ENCODE measurements at places on chromosomes 5 and 9.

DNA sequence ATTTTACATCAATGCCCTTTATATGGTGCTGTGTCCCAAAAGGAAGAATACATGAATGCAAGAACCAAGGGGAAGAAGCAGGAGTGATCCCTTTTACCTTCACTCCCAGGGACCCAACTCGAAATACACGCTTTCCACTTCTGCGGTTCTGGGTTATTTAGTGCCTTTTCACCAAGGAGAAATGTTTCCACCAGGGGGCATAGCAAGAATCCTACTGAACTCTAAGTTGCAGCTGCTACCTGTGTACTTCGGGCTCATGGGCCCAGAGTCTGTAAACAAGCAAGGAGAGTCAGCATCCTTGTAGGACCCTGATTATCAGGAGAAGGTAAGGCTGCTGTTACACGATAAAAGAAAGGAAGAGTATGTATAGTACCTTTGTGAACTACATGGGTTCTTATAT is 45.7 kb downstream of the DPYSL3 start:
- DNase-seq, result no peak

DNA sequence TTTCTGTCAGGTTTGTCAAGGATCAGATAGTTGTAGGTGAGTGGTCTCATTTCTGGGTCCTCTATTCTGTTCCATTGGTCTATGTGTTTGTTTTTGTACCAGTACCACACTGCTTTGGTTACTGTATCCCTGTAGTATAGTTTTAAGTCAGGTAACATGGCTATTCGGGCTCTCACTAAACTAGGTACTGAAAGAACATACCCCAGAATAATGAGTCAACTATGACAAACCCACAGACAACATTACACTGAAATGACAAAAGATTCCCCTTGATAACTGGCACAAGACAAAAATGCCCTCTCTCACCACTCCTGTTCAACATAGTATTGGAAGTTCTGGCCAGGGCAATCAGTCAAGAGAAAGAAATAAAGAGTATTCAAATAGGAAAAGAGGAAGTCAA is 535.3 kb upstream of the CYLC2 start:
- DNase-seq, result no peak

DNA sequence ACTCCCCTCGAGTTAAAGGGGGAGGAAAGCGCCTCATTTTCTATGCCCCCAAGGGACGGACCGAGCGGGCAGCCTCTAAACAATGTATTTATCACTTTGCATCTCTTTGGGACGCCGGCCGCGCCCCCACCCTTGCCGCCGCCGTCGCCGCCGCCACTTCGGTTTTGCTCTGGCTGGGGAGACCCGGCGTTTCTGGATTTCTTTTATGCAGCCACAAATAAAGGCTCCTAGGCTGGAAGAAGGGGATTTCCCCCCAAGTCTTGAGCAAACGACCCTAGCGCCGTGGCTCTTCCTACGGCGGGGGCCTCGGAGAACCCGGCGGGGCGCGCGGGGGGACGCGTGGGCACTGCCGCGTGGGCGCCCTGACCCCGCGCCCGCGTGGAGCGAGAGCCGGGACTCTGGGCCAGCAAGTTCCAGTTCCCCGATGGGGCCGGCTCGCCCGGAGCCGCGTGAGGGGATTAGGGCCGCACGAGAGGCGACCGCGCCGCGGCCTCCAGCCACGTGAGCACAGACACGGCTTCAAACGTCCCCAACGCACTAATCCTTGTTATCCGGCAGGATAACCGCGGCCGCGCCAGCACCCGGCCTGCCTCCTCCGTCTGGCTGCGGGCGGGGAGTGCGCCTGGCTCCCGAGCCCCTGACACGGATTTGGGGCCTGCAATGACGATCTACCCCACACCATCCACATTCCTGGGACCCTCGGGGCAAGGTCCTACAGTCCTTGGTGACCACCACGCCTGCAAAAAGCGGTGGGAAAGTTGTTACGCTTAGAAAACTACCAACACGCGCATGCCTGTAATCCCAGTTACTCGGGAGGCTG is 7.9 kb upstream of the NEUROG1 start:
- no peak for DNase-seq

- no peak for DNase-seq
Measured at GRCh38 chr5:180120237-180121101, 48.9 kb upstream of the RNF130 start.

- DNase-seq, result no peak
Measured at GRCh38 chr5:157670662-157671591, at the start of gene C5orf52. Gene C5orf52 (plus strand): TSS chr5:157671533. CDS start chr5:157671615, 82 bp downstream.

GRCh38 chr9:127384901-127385300 is 12.1 kb upstream of the SLC2A8 start:
- no peak for DNase-seq

DNA sequence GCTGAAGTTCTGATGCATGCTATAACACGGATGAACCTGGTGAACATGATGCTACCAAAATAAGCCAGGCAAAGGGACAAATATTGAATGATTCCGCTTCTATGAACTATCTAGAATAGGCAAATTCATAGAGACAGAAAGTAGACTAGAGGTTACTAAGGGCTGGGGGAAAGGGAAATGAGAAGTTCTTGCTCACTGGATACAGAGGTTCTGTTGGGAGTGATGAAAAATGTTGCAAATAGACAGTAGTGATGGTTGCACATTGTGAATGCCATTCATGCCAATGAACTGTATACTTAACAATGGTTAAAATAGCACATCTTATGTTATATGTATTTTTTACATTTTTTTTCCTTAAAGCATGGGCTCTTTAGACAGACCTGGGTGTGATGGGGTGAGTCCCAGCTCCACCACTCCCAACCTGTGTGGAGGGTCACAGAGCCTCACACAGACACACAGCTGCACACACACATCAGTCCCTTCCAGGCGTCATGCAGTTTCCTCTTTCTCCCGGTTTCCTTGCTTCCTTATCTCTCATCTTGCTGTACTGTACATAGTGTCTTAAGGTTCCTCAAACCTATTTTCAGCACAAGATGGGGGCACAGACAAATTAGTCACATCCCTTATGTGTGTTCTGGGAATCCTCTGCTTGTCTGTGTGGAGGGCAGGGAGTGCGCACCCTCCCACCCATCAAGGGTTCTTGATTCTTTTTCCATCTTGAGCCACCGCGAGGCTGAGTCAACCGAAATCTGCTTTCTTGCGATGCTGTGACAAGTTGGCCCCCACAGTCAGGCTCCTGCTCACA is 192.9 kb downstream of the CRB2 start:
- no peak for DNase-seq

GRCh38 chr5:16477541-16477940 is 11.9 kb upstream of the ZNF622 start:
- DNase-seq, result no peak

- DNase-seq, result no peak
Measured at GRCh38 chr5:100890461-100891008, 12.5 kb downstream of the ST8SIA4 start.

- no peak for DNase-seq
Measured at GRCh38 chr5:68424799-68425537, 209.4 kb downstream of the PIK3R1 start.

GRCh38 chr5:119358901-119359603 is 3.2 kb downstream of the TNFAIP8 start:
- DNase-seq, result no peak

- no peak for DNase-seq
Measured at GRCh38 chr5:95178046-95178651, 106.7 kb downstream of the MCTP1 start.

GRCh38 chr9:135037521-135038250 is 49.8 kb upstream of the OLFM1 start:
- no peak for DNase-seq

- no peak for DNase-seq
Measured at GRCh38 chr5:180059326-180059725, 12.2 kb downstream of the RNF130 start.

- no peak for DNase-seq
Measured at GRCh38 chr5:153824909-153825308, 213.8 kb downstream of the FAM114A2 start.

DNA sequence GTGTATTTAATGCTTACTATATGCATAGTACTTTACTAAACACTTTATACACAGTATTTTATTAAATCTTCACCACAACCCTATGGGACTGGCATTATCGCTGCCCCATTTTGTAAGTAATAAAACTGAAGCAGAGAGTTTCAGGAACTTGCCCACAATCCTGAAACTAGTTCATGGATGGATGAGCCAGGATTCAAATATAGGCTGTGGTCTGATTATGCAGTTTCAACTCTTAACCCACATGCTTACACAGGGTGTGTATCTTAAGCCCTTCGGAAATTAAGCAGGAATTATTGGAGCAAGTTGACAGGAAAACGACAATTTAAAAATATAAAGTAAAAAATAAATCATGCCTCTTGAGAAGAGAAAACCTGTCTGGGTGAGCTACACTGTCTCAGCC is 109.0 kb downstream of the ATP10B start:
- no peak for DNase-seq
